ENCODE measurements at places on chromosomes 4 and X.

DNA sequence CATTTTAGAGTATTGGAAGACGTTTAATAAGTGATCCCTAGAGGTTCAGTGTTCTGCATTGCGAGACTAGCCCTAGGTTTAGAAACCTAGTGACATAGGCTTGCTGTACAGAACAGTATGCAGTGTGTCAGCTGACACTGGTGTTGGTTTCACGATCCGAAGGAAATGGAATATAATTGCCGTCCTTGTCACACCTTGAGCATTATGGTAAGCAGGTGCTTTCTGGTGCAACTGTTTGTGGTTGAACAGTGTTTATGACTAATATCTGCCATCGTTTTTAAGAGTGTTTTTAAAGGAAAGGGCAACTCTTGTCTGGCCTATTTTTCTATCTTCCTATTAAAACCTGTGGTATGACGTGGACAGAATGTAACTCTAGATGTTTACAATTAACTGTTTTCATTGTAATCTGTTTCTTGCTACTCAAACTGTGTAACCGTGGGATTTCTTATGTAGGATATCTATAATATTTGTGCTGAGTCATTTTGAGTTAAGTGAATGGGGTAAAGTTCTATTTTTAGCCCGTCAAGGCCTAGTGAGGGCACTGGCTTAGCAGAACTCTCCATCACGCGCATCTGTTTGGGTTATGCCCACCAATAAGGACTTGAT, 53.8 kb upstream of the TBC1D14 start:
- DNase-seq, result peak; percentile 62

DNA sequence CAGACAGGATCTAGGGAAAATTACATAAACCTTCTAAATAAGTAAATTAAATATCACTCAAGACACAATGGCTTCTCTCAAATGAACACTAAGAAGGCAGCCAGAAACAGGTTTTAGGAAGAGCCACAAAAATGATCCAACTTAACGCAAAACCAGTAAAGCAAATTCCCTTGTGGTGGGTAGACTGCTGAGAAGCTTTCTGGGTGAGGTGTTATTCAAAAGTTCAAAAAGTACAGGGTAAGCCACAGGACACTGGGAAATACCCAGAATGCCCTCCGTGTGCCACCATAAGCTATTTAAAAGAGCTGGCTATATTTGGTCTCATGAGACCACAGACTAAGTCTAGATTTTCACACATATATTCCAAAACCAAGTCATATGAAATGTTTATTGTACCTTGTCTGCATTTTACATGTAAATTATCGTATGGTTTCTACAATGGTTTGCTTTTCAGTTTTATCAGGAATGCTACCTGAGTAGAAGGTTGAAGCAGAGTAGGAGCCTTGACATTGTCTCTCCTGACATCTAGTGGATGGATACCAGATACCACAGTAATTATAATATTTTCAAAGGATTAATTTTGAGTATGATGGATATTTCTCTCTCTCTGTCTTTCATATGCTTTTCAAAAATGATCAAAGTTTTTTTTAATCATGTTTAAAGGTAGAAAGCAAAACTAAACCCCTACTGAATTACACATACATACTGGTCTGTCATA, 109.3 kb upstream of the KLHL13 start:
- DNase-seq, result no peak

GRCh38 chr4:149521611-149522425, 293.8 kb downstream of the IQCM start:
- DNase-seq, result no peak

- no peak for DNase-seq
Measured at GRCh38 chr4:42344309-42344708, 53.0 kb upstream of the SHISA3 start.

DNA sequence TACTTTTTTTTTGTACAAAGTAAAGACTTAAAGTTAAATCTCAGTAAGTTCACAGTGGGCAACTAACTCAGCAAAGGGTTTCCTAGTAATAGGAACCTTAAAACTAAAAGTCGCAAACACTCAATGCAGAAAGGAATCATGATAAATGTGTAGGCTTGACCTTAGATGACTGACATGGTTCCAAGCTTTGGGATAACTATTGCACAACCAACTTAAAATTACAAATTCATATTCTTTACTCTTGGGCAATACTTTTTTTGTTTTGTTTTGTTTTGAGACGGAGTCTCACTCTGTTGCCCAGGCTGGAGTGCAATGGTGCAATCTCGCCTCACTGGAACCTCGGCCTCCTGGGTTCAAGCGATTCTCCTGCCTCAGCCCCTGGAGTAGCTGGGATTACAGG, 8.2 kb downstream of the ELOVL6 start:
- DNase-seq, result no peak

- no peak for DNase-seq
Measured at GRCh38 chr4:102502543-102502818, 1.3 kb downstream of the NFKB1 start.

- no peak for DNase-seq
Measured at GRCh38 chr4:99815597-99816011, 1.0 kb upstream of the DAPP1 start.

- DNase-seq, result no peak
Measured at GRCh38 chr4:36224972-36225903, 19.1 kb downstream of the ARAP2 start.

- no peak for DNase-seq
Measured at GRCh38 chr4:7910263-7910896, 29.3 kb downstream of the AFAP1 start.

GRCh38 chr4:41057467-41057866, 156.9 kb downstream of the APBB2 start:
- DNase-seq, result no peak

Measured in CD4-positive, alpha-beta T cell treated with Interleukin-10 for 1 hour (primary cell).